NCI-H2081 treated with DMSO at 0.1 percent for 48 hours (cell line): ENCODE measurements at places on chromosomes 3 and 15.

GRCh38 chr3:114623420-114624046 is 329.7 kb downstream of the TIGIT start:
- DNase-seq, result no peak

- DNase-seq, result no peak
Observed at GRCh38 chr3:194137008-194137505, 1.1 kb downstream of the HES1 start.

GRCh38 chr15:75058127-75058905 is 34.9 kb downstream of the PPCDC start:
- no peak for DNase-seq

DNA sequence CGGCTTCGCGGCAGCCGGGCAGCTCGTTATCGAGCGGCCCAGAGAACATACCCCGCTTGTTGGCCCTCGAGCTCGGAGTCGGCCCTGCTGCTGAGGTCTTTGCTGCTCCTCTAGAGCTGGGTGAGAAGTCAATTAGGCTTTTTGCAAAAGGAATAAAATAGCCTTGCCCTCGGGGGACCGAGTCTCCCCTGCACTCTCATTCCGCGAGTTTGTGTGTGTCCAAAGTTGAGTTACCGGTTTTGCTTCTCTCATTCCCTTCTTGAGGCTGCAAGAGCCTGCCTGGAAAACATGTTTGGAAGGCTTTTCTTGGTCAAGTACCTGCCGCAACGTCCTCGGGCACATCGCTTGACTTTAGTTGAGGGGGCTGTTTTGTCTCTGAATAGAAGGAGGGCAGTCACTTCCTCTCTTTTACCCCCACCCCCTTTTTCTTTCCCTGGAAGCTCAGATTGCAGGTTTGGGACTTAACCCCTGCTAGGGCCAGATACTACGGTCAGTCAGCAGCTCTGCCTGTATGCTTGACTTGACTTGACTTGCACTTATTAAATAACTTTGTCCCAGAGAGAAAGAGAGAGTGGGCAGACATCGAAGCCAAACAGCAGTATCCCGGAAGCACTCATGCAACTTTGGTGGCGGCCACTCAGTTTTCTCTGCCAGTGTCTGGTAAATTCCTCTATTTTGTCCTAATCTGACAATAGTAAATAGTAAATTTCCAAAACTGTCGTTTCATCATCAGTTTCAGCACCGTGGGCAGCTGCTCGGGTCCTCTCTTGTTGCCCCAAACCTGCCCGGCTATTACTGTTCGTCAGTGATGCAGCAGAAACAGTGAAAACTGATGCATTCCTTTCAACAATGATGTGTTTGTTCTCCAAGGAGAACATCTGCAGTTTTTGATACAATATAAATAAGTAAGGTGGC is 609 bp downstream of the RNF13 start:
- DNase-seq, result no peak

GRCh38 chr3:183159333-183159732 is 3.2 kb downstream of the LAMP3 start:
- DNase-seq, result no peak

GRCh38 chr15:85711580-85712192 is 83.0 kb downstream of the KLHL25 start:
- DNase-seq, result no peak

DNA sequence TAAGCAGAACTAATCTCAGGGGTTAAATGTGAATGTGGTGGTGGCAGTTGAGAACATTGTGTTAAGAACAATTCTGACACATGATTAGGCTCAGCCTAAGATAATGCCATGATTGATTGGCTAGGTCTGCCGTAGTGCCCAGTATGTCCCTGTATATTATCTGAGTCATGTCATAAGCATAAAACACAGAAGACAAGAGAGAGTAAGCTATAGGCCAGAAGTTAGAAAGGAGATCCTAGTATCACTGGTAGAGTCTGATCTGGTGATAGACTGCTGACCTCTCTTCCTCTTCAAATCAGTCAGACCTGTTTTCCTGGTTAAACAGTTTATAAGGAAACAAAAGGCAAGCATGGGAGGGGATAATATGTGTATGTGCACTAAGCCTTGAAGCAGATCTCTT is 30.1 kb upstream of the ATP8B4 start:
- no peak for DNase-seq

GRCh38 chr3:14839236-14839635 is 20.5 kb downstream of the FGD5 start:
- no peak for DNase-seq

- DNase-seq, result no peak
Observed at GRCh38 chr3:43784640-43785011, 93.9 kb downstream of the ABHD5 start.

DNA sequence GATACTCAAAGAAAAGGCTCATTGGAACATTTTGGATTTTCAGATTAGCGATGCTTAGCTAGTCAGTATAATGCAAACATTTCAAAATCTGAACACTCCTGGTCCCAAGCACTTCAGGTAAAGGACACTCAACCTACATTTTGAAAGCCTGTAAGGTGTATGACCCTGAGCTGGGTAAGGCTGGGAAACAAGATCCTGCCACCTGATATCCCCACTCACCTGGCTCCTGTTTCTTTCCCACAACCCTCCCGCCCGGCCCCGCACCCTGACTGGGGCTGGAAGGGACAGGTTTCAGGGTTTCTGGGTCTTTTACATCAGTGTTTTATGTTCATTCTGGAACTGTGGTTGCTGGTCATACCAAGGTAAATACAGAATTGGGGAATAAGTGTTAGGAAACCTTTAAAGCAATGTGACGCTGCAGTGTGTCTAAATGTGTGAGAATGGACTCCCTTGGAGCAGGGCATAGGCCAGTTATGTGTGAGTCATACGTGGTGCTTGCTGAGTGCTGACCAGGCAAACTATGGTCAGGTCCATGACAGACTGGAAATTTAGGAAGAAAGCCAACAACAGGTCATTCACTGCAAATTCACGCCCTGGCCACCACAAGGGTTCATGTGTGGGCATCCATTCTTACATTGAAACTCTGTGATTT is 22.9 kb downstream of the CTXND1 start:
- DNase-seq, result no peak

- DNase-seq, result no peak
Observed at GRCh38 chr3:126765187-126766069, 61.4 kb downstream of the CHCHD6 start.

GRCh38 chr3:37897763-37898162 is 36.1 kb downstream of the CTDSPL start:
- DNase-seq, result no peak

GRCh38 chr15:75916978-75917377 is 13.3 kb downstream of the FBXO22 start:
- DNase-seq, result no peak

DNA sequence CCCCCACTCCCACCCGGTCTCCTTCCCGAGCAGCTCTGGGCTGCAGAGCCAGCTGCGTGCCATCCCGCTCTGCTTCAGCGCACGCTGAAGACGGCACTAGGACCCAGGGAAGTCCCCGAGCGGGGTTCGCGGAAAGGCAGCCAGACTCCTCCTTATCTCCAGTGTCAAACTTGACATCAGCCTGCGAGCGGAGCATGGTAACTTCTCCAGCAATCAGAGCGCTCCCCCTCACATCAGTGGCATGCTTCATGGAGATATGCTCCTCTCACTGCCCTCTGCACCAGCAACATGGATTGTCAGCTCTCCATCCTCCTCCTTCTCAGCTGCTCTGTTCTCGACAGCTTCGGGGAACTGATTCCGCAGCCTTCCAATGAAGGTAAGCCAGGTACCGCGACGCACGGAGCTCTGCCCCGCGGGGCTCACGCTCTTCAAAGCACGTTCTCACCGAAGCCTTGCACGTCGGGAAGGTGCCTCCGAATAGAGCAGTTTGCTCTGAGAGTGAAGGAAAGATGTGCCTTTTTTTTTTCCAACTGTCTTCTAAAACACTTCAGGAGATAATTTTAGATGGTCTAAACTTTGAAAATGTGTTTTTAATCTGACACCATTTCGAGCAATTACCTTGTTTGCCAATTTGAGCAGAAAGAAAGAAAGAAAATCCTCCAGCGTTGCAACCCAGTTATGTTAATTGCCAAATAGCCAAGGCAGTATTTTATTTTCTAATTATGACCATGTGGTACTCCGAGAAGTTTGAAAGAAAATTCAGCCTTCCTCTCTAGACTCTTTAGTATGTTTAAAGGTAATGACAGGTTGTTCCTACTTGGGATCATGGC is at the start of gene EPHA3:
Gene EPHA3 (plus strand): TSS at position 161 of the 830 bp plus-strand sequence. CDS start 128 bp downstream, at position 289.
- no peak for DNase-seq

- no peak for DNase-seq
Observed at GRCh38 chr15:49844390-49844789, 223.5 kb downstream of the DTWD1 start.
